Activated CD8-positive, alpha-beta T cell treated with anti-CD3 and anti-CD28 coated beads, Interleukin-2, amount 10 ng/mL, durations not matched to agents 7 days and 5 days (primary cell): ENCODE measurements at places on chromosomes 4 and X.

DNA sequence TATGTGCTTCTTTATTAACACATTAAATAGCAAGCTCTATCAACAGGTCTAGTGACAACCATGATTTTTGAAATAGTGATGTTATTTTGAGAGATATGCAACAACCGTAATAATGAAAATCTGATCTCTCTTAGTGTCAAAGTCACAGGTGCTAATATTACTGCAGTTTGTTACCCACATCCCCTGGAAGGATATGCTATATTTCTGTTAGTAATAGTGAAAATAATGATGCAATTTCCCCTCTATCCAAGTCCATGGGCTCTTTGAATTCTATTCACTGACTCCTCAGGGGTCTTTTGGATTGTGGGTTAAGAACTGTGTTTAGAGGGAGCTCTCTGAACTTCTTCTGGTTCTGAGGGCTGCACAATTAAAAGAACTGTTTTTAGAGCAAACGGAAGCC, 3.0 kb upstream of the HSD17B10 start:
- peaks cover 57% of the 10 kb centered on the region for H3K4me1 ChIP-seq
- H3K36me3 ChIP-seq = peaks cover 2% of the 10 kb centered on the region
- no peak overlapping the region for H3K4me3 ChIP-seq
- peaks cover 2% of the 10 kb centered on the region for H3K27me3 ChIP-seq
- no peak overlapping the region for H3K27ac ChIP-seq

- H3K27ac ChIP-seq = no peak overlapping the region
- no peak overlapping the region for H3K4me3 ChIP-seq
- H3K36me3 ChIP-seq = no peaks in the 10 kb centered on the region
- no peaks in the 10 kb centered on the region for H3K4me1 ChIP-seq
- peaks cover 9% of the 10 kb centered on the region for H3K27me3 ChIP-seq
- no peak for DNase-seq
These were observed 23.3 kb upstream of the MAGEA11 start for GRCh38 chrX:149688552-149688951.

- H3K27ac ChIP-seq = no peak overlapping the region
- no peaks in the 10 kb centered on the region for H3K27me3 ChIP-seq
- peaks cover 3% of the 10 kb centered on the region for H3K36me3 ChIP-seq
- H3K4me1 ChIP-seq = no peaks in the 10 kb centered on the region
- no peak overlapping the region for H3K4me3 ChIP-seq
- DNase-seq = no peak
These were observed 95.4 kb downstream of the MBNL3 start for GRCh38 chrX:132393485-132393884.

- no peak overlapping the region for H3K27ac ChIP-seq
- peaks cover under 1% of the 10 kb centered on the region for H3K36me3 ChIP-seq
- no peaks in the 10 kb centered on the region for H3K4me1 ChIP-seq
These were observed 13.6 kb upstream of the TXK start for GRCh38 chr4:48147621-48148020.
